ENCODE measurements at places on chromosomes 16 and 17.

DNA sequence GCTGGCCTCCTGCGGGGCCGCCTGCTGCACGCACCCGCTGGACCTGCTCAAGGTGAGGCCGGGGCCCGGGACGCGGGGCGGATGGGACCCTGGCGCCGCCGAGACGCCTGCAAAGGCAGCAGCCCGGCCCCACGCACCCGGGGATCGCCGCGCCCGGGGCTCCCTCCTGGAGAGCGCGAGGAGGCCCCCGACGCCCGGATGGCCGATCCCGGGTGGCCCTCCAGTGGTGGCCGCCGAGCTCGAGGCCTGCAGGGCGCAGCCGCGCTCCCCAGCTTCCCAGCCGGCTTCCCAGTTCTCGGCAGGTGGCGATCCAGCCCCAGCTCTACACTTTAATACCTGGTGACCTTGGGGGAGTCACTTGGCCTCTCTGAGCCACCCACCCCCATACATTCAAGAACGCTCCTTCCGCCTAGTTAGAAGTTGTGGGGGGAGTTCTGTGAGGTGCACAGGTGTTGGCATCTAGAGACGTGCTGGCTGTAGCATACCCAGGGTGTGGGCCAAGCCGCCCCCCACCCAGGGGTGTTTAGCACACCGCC is 452 bp downstream of the SLC25A10 start:
- DNase-seq = no peak

DNA sequence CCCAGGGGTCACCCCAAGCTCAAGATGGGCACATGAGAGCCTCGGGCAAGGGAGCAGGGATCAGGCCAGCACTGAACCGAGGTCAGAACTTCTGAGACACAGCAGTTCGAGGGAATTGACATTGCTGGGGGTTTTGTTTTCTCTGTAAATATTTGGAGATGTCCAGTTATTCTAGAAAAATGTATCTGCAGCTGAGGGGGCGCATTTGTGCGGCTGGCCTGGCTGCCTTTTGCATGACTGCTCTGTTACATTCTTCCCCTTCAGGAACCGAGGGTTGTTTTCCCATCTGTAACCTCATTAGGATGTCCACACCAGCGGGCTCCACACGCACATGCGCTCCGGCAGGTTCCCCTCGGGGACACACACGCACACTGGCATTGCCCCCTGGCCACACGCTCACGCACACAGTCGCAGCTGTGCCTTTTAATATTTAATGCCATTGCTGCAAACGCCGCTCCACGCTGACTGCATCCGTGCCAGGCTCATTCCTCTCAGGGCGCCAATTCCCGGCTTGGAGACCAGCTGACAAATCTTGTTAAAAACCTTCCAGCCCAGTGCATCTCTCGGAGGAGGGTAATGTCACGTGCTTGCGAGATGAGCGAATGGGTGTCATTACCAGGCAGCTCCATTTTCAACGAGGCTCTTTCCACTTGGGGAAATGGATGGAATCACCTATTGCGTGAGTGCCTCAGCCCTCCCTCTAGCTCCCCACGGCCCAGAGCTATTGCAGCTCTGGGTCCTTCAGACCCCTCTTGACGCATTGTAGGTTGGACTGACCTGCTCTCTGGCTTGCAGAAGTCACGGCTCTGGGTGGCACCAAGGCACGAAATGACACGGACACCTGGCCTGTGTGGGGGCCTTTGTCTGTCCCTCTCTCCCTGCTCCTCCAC is 13.1 kb downstream of the CCR7 start:
- no peak for DNase-seq

DNA sequence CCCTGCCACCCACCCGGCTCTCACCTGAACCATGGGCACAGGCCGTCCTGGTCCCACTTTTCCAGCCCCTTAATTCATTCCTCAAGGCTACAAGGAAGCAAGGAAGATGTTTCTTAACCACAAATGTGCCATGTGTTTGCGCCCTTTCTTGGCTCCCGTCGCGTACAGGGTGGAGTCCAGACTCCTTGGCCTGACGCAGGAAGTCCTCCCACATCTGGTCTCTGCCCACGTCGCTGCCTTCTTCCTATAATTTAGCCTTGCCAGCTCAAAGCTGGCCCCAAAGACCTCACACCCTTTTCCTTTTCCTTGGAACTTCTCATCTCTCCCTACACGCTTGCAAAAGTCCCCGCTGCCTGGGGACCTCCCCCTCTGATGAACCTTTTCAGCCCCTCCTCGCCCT is 38.8 kb upstream of the BHLHA9 start:
- no peak for DNase-seq

DNA sequence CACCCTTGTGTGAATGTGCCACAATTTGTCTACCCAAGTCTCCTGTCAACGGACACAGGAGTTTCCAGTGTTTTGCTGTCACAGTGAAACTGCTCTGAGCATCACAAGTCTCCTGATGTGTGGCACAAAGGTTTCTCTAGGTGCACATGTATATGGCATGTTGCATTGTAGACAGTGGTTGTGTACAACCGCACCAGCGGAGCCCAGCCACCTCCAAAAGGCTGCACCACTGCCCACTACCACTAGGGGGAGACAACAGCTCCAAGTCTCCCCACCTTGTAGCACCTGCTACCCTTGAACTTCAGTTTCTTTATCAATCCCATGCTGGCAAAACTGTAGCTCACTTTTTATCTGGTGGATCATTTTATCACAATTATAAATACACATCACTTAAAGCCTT is 95.5 kb upstream of the ZNF469 start:
- DNase-seq = no peak

DNA sequence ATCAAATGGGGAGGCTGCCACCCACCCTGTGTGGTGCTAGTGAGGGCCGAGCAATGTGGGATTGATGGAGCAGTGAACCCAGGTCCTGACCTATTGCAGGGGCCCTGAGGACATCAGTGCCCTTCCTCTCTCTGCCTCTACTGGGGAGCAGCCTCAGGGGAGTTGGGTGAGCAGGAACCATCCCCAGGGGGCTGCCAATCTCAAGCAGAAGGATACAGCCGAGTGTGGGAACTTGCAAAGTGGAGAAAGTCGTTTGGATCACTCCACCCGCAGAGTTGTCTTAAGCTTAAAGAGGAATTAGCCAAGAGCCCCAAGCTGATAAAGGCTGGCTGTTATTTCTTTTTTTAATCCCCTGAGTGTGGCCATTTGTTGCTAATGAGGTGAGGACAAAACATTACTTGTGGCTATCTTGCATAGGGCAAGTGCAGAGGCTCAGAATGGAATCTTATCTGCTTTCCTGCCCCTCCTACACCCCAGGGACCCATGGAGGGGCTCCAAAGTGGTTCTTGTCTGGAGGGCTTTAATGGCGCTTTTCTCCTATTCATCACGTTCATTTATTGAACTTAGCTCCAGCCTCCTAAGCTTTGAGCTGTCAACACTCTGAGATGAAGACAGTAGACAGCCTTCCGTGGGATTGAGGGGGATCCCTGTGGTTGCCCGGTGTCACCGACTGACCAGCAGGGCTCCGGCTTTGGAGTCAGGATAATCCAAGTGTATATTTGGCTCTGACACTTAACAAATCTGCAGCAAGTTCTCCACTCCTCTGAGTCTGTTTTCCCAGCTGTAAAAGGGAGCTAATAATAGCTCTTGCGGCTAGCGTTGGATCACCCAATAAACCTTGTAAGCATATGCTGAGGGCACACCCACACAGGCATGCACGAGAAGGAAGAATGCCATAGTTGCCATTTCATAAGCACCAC is 45.1 kb downstream of the MYH11 start:
- no peak for DNase-seq

DNA sequence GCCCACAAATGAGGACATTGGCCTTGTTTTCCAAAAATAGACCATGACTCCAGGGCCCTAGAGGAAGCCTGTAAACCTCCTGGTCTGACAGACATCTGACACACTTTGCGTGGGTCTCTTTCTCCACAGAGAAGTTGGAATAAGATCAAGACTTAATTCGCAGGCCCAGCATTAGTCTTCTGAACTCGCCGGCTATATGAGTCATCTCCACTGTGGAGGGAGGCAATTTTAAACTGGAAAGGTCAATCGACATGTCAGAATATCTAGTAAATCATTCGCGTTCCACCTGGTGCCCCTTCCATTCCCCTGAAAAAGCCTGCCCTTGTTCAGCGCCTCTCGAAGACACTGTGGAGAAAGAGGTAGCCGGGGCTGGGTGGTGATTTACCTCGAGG is 140.1 kb downstream of the CLEC16A start:
- no peak for DNase-seq

All from memory B cell (primary cell).